NAMALWA (cell line): ENCODE measurements at places on chromosomes 2 and 18.

DNA sequence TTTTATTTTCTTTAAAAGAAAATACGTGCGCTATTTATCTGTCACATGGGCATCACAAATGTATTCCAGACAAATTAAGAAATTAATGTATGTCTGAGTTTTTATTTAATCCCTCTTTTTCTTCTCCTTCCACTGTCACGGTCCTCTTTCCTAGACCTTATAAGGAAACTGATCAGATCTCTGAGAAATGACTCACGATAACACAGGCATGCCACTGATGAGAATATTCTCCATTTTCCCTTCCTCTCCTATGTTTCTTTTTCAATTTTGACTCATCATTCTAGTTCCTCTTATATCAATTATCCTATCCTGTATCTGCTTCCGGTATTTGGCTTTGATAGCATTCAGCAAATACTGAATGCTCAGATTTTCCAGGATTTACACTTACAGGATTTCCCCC lies 121.8 kb downstream of the DSC3 start:
- DNase-seq = no peak

DNA sequence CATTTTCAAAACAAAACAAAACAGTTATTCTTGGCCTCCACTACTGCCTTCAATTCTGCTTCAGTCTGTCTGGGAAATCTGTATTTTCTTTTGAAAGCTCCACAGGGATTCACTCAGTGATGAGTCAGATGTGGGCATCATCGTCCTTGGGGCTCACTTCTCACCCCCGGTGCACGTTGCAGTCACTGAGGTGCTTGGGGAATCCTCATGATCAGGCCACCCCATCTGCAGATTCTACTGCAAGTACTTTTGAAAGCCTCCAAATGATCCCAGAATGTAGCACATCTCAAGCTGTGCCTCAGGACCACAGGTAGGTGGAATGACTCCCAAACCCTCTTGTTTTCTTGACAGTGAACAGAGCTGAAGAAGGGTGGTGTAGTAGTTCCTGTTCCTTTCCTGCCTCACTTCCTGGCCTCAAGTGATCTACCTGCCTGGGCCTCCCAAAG lies 34.3 kb downstream of the LPIN2 start:
- DNase-seq = no peak

DNA sequence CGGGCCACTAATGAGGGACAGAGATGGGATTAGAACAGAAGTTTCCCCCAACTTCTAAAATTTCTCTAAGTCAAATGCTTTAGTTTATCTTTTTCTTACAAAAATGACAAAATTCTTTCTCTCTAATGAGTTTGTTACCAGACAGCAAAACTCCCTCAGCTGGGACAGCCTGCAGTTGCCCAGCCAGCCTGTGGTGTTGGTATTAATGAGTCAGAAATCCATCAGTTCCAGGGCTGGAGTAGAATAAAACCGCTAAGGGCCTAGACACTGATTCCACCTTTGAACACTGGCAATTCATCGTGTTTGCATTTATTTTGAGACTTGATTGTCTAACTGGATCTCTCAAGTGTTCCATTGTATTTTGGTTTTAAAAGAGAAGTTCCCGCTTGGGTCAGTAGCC lies 38.3 kb upstream of the SMAD2 start:
- no peak for DNase-seq

DNA sequence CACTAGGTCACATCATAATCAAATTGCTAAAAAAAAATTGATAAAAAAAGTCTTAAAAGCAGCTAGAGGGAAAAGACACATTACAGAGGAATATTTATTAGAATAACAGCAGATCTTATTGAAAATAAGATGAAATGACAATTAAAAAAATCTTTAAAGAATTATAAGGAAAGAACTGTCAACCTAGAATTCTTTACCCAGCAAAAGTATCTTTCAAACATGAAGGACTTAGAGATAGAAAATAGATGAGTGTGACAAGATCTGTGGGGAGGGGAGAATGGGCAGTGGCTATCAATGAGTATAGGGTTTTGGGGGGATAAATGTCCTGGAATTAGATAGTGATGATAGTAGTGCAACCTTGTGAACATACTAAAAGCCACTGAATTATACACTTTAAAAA lies 26.5 kb upstream of the RNF103 start:
- no peak for DNase-seq

GRCh38 chr18:36527740-36528455 lies 230.4 kb downstream of the FHOD3 start:
- DNase-seq = no peak

DNA sequence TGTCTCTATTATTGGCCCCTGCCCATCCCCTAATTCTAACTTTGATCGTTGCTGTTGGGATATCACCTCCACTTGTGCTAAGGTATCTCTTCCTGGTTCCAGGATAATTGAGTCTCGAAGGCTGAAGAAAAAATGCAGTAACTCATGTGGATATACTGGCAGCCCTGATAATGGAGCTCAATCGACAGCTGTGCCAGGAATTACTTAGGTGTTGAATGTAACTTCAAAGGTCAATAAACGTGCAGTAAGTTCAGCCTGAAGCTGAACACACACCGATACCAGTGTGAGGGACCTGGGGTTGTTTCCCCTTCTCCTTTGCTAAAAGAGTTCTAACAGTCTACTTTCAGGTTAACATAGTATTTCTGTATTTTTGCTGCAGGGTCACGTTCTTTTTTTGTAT lies 11.9 kb upstream of the REG3G start:
- no peak for DNase-seq

GRCh38 chr2:136175868-136176267 lies 57.9 kb upstream of the CXCR4 start:
- DNase-seq = no peak

DNA sequence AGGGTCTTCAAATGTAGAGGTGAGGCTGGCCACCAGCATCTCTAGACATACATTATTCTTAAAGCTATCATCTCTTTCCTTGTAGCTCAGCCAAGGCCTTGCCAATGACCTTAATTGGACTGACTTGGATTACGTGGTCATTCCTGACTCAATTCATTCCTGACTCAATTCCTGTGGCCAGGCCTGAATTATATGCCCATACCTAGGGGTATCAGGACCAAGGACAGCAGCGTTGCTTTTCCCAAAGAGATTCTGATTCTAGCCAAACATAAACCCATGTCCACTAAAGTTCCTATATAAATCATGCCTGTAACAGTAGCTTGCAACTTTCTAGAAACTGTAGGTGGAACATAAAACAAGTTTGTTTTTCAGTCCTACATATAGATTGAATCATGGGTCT lies 231.7 kb downstream of the ARL6IP6 start:
- DNase-seq = no peak

DNA sequence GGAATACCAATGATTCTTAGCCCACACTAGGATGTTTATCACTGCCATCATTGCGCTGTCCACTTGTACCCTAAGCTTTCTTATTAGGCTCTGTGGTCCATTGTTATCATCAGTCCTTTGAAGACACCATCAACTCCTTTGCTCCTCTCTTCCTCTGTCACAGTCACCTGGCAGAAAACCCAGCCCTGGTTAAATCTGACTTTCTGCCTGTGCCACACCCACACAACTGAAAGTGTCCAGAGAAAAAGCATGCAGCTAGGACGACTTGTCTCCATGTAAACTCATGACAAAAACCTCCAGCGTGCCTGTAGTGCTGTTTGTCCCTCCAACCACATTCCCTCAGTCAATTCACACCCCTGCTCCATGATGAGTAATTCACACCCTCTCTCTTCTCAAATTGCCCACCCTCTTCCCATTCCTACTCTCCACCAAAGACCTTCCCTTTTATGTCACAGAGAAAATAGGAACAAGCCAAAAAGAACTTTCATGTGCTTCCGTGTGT lies 297.4 kb upstream of the MGAT5 start:
- DNase-seq = no peak

GRCh38 chr2:191122638-191123294 lies 28.0 kb downstream of the STAT4 start:
- DNase-seq = no peak

DNA sequence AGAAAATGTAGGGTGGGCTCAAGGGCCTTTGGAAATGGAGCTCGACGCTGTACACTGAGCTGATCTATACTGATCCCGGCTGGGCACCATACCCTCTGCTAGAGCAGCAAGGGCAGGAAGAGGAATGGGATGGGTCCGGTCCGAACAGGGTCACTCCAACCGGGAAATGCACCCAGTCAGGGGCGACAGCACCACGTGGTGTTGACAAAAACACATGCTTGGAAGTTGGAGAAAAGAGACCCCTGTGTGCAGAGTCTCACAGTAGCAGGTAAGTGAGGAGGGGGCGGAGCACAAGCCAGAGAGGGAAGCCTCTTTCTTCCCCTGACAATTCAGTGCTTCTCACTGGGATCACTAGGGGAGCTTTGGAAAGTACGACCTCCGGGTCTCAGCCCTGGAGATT lies 84.1 kb upstream of the ASB18 start:
- DNase-seq = no peak

GRCh38 chr2:9715238-9715637 lies 84.4 kb upstream of the YWHAQ start:
- no peak for DNase-seq

- DNase-seq = no peak
Measured at GRCh38 chr2:74864728-74865722, 31.1 kb downstream of the HK2 start.

GRCh38 chr2:190587106-190587505 lies 52.6 kb upstream of the NEMP2 start:
- no peak for DNase-seq

DNA sequence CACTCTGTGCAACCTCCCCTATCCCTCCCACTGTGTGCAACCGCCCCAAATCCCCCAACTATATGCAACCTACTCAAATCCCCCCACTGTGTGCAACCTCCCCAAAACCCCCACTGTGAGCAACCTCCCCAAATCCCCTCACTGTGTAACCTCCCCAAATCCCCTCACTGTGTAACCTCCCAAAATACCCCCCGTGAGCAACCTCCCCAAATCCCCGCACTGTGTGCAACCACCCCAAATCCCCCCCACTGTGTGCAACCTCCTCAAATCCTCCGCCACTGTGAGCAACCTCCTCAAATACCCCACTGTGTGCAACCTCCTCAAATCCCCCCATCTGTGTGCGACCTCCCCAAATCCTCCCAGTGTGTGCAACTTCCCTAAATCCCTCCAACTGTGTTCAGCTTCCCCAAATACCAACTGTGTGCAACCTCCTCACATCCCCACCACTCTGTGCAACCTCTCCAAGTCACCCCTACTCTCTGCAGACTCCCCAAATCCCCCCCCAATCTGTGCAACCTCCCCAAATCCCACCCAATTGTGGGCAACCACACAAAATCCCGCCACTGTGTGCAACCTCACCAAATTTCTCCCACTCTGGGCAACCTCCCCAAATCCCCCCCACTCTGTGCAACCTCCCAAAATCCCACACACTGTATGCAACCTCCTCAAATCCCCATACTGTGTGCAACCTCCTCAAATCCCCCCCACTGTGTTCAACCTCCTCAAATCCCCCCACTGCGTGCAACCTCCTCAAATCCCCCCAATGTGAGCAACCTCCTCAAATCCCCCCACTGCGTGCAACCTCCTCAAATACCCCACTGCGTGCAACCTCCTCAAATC lies 114.1 kb downstream of the TPO start:
- no peak for DNase-seq

DNA sequence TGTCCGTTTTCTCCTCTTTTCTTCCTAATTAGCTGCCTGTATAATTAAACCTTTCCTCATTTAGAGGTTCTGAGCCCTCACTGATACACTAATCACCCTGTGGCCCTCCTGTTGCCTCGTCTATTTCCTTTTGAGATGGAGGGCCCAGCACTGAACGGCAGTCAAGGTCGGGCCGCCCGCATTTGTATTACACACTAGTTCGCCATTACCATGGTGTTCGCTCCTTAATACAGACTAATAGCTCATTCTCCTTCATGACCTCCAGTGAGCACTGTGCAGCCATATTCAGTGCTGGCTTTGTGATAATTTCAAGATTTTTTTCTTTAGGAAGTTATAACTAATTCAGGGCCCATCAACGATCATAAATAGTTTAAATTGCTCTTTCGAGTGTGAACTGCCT lies 64.1 kb downstream of the SLC4A3 start:
- DNase-seq = no peak

GRCh38 chr2:127220102-127220767 lies at the start of gene CYP27C1:
Gene CYP27C1, minus strand, starts transcription at chr2:127220299. Its CDS starts 29 bp downstream, at chr2:127220270.
- no peak for DNase-seq

- no peak for DNase-seq
Measured at GRCh38 chr2:232949016-232949415, 64.0 kb downstream of the NGEF start.

DNA sequence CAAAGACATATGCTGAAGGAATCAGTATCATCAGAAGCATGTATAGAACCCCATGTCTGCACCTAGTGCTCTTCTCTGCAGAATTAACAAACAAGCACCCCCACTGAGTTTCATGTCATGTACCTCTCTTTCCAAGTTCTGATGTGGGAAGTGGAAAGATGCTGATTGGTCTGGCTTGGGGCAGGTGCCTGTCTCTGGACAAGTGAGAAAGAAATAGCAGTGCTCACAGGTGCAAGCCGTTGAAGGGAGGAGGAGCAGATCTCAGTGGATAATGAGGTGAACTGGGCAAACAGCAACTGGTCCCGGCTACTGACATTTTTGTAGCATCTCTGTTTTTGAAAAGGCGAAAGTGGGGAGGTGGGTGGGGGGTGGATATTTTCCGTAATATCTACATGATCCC lies 17.5 kb upstream of the ACVR1 start:
- DNase-seq = no peak

DNA sequence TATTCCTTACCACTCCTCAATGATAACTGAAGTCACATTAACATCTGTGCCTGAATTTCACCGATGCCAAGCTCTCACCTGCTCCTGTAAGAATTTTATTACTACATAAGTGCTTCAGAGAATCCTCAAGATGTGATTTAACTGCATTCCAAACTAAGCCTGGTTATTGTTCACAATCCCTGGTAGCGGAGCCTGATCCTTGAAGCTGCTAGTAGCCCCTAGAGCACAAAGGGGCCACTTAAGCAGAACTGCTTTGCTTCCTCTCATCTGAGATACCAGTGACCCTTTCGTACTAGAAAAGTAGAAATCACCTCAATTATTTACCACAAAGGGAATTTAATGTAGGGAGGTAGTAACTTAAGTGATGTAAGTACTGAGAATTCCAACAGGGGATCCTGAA lies 529.6 kb downstream of the CPS1 start:
- no peak for DNase-seq

DNA sequence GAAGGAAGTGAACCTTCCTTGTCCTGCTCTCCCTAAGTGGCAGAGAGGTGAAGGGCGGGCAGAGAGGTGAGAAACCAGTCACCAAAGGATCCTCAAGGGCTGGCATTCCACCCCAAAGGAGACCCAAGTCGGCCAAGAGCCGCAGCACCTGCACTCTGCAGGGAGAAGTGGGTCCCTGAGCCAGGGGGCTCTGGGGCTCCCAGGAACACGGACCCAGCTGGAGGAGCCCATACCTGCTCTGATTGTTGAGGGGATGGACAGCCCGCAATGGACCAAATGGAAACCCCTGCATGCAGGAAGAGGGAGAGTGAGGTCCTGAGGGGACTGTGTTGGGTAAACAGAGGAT lies 233.3 kb downstream of the ATAD2B start:
- DNase-seq = no peak

GRCh38 chr18:78571063-78571785 lies 408.4 kb upstream of the SALL3 start:
- DNase-seq = no peak

- peak; percentile 48 for DNase-seq
Measured at GRCh38 chr2:15539999-15540398, 21.1 kb downstream of the NBAS start.

GRCh38 chr2:240482141-240482540 lies 46.7 kb downstream of the GPC1 start:
- DNase-seq = no peak

- no peak for DNase-seq
Measured at GRCh38 chr2:157185476-157186227, 71.9 kb upstream of the GALNT5 start.
